ENCODE measurements at places on chromosomes 2 and 18. TPM values are rescaled to one million over a fixed set of nuclear protein-coding genes. Genes with fewer than 3 reads are reported as not detected.

SP140 gene
- total RNA-seq, result 58.8 TPM

RAB6C gene
- not detected for total RNA-seq

RUFY4 gene
- total RNA-seq, result 2.1 TPM

FKBP1B gene
- 1.0 TPM for total RNA-seq

DNA sequence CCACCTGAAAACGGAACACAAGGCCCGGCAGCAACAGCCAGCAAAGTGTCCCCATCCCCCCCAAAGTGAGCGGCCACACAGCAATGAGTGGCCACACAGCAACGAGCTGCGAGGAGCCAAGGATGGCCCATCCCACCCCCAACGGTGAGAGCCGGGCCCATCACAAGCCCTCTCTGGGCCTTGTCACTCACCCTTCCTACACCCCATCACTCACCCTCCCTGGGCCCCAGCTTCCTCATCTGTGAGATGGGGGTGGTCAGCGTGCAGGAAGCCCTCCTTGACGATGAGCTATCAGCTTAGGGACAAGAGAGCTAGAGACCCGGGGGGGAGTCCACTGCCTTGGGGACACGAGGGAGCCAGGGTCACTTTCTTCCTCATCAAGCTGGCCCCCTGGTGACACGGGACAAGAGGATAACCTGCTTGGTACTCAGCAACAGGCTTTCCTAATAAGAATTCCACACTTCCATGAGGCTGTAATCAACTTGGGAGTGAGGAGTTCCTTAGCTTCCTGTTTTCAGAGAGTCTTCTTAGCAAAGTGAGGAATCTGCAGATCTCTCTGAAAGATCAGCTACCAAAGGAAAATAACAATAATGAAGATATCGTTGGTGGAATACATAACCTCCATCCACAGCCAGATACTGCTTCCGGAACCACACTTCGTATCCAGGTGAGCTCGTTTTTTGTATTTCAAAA is 92.8 kb downstream of the HDAC4 start:
- no peak overlapping the region for H3K4me3 ChIP-seq
- no peak overlapping the region for H3K27ac ChIP-seq
- DNase-seq, result no peak
- no peaks in the 10 kb centered on the region for H3K36me3 ChIP-seq
- H3K4me1 ChIP-seq, result peaks cover 27% of the 10 kb centered on the region
- no peaks in the 10 kb centered on the region for H3K27me3 ChIP-seq

DNA sequence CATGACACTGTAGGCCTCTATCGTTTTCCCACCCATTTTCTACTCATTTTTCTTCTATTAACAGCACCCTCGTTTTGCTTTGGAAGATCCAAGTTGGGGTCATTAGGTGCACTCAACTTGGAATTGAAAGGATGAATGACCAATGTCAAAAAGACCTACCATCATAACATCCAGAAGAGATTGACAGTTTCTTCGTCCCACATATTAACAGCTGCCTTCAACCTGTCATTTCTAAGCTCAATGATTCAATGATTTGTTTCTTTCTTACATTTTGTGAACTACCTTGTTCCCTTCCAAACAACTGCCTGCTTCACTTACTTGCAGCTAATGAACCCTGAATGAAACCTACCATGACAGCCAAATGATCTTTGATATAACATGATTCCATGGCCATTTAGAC is 224.0 kb upstream of the KCNH7 start:
- no peaks in the 10 kb centered on the region for H3K4me1 ChIP-seq
- no peak overlapping the region for H3K27ac ChIP-seq
- DNase-seq, result no peak
- no peaks in the 10 kb centered on the region for H3K36me3 ChIP-seq
- no peak overlapping the region for H3K4me3 ChIP-seq

- no peaks in the 10 kb centered on the region for H3K36me3 ChIP-seq
- peaks cover 38% of the 10 kb centered on the region for H3K27me3 ChIP-seq
- DNase-seq, result no peak
- H3K4me3 ChIP-seq, result no peak overlapping the region
- no peak overlapping the region for H3K27ac ChIP-seq
Measured at GRCh38 chr18:63930773-63931354, 18.2 kb upstream of the HMSD start.

GRCh38 chr18:57331718-57332117 is 20.6 kb upstream of the ST8SIA3 start:
- DNase-seq, result no peak
- no peak overlapping the region for H3K27ac ChIP-seq
- no peaks in the 10 kb centered on the region for H3K36me3 ChIP-seq
- no peaks in the 10 kb centered on the region for H3K27me3 ChIP-seq
- no peaks in the 10 kb centered on the region for H3K4me1 ChIP-seq
- H3K4me3 ChIP-seq, result no peak overlapping the region

- peak; percentile 60 for DNase-seq
- H3K4me3 ChIP-seq, result no peak overlapping the region
- H3K36me3 ChIP-seq, result no peaks in the 10 kb centered on the region
- peaks cover 41% of the 10 kb centered on the region for H3K27me3 ChIP-seq
- H3K27ac ChIP-seq, result no peak overlapping the region
Measured at GRCh38 chr2:29923110-29923721, 1.8 kb upstream of the ALK start.

DNA sequence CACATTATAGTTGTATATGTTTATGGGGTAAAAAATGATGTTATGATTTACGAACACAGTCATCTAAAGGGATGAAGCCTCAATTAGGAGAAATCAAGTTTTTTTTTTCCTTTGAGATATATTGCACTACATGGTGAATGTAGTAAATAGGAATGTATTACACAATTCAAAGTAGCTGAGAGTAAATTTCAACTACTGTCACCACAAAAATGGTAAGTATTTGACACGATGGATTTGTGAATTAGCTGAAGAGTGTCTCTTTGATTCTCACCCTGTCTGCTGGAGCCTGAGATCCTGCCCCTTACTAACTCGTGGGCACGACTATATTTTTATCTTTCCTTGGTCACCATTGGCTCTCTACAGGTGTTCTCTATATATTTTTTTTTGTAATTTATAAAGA is 540.4 kb upstream of the DSEL start:
- no peaks in the 10 kb centered on the region for H3K4me1 ChIP-seq
- no peaks in the 10 kb centered on the region for H3K27me3 ChIP-seq
- H3K4me3 ChIP-seq, result no peak overlapping the region
- no peak overlapping the region for H3K27ac ChIP-seq
- H3K36me3 ChIP-seq, result no peaks in the 10 kb centered on the region

DNA sequence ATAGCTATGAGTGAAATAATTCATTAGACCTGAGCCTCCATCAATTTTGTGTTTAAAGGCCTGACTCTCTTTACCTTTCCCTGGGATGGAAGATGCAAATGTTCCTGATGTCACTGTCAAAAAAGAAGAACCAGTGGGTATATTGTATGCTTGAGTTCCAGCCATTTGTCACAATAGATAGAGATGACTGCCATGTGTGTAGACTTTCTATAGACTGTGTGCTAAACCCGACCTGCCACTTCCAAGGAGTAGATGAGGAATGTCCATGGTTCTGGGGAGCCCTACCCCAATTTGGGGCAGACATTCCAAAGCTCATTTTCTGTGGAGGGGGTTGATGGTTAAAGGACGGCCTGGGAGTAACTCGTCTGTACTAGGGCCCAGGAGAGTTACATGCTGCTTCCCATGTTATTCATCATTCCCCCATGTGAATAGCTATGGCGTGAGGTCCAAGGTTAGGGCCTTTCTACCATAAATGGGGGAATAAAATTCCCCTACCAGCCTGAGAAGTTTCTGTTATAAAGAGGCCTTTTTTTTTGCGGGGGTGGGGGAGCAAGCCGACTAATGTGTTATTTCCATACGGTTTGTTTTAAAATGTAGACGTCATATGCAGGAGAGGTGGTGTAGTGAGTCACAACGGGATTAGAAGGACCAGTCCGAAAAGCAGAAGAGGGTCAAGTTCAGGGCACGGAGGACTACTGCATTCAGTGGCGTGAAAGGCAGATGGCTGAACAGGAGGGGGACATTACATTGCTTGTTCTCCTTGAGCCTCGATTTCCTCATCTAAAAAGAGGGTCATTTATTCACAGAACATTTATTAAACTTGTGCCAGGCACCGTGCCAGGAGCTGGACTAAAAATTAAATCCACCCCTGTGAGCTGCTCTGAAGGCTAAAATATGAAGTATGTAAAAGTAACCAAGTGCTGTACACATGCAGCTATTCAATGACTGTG is 24.0 kb downstream of the IL1B start:
- peaks cover 12% of the 10 kb centered on the region for H3K4me1 ChIP-seq
- no peak for DNase-seq
- peaks cover 9% of the 10 kb centered on the region for H3K36me3 ChIP-seq
- H3K27me3 ChIP-seq, result no peaks in the 10 kb centered on the region
- no peak overlapping the region for H3K4me3 ChIP-seq
